ENCODE measurements at places on chromosomes 2 and 18.
A peak's percentile ranks its signal among the peaks of the same experiment; 100 is the strongest.

GRCh38 chr2:177285892-177286715 is 21.6 kb upstream of the NFE2L2 start:
- DNase-seq, result no peak

- peak; percentile 72 for DNase-seq
Measured at GRCh38 chr18:22683196-22683676, 249.9 kb upstream of the RBBP8 start.

DNA sequence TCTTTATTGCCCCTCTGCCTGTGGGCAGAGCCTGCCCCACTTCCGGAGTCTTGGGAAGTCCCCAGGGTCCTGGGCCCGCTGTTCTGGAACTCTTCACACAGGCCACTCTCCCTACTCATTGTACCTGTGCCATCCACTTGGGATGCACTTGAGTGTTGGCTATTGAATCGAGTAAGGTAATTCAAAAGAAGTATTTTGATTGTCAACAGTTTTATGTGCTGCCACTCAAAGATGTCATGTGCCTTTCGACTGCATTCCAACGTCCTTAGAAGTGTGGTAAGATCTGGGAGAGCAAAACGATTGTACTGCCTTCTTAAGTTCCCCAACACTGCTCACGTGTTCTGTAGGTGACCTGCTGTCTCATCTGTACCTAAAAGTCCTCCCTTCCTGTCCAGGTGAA is 77.0 kb upstream of the SMIM21 start:
- no peak for DNase-seq

- DNase-seq, result no peak
Measured at GRCh38 chr2:15059870-15060512, 427.5 kb downstream of the LRATD1 start.

GRCh38 chr2:85213901-85214512 is 80.8 kb downstream of the TCF7L1 start:
- DNase-seq, result no peak

DNA sequence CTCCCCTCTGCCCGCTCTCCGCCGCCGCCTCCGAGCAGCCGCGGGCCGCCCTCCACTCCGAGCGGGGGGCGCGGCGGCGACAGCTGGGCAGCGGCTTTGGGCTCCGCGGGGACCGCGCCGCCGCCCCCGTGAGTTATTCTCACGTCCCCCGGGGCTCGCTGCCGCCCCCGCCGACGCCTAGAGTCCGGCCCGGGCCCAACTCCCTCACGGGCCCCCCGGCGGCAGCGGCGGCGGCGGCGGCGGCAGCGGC is 645 bp downstream of the MIB1 start:
- DNase-seq, result peak; percentile 79

DNA sequence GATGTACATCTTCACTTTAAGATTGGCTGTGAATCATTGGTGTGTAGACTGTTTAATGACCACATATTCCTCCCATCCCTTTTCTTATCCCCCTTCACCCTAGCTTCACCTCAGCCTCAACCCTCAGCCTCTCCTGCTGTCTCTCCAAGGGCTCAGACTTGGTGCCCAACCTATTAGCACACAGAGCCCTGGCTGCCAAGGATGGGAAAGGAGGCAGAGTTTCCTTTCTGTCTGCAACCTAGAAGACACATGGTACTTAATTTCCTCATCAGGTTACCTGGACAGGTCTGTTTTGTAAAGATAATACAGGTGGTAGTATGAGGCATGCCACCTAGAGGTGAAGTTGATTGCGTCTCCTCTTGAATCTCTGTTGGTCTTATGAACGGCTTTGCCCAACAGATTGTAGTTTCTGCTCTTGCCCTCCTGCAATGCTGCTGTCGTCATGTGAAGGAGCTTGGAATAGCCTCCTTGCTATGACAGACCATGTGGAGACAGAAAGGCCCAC is 44.5 kb upstream of the RMND5A start:
- no peak for DNase-seq

DNA sequence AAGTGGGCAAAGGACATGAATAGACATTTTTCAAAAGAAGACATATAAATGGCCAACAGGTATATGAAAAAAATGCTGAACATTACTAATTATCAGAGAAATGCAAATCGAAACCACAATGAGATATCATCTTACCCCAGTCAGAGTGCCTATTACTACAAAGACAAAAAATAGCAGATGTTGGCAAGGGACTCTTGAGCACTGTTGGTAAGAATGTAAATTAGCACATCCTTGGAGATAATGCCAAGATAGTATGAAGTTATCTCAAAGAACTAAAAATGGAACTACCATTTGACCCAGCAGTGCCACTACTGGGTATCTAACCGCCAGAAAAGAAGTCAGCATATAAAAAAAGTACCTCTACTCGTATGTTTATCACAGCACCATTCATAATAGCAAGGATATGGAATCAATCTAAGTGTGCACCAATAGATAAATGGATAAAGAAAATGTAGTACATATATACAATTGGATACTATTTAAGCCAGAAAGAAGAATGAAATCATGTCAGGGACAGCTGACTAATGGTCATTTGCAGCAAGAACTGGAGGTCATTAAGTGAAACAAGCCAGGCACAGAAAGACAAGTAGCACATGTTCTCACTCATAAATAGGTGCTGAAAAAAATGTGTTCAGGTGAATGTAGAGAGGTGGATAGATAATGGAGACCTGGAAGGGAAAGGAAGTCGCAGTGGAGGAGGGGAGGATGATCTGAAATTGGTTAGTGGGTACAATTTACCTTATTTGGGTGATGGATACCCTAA is 141.7 kb upstream of the B3GNT2 start:
- no peak for DNase-seq

Data from ovary (tissue), 10 donors.